ENCODE measurements at places on chromosomes 5 and 9.

DNA sequence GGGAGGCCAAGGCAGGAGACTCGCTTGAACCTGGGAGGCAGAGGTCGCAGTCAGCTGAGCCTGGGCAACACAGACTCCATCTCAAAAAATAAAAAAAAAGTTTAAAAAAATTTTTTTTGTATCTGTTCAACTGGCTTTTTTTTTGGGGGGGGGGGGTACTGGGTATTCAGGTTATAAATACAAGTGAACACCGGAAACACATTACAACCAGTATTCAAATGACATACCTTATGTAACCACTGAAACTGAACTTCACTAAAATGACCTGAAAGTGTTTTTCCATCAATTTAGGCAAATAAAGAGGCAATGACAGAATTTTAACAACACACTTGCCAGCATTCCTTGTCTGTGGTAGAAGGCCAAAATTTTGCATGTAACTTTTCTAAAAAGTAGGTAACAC, 33.5 kb downstream of the STRBP start:
- DNase-seq: no peak

GRCh38 chr9:70534471-70534870, 120.0 kb upstream of the KLF9 start:
- no peak for DNase-seq

GRCh38 chr9:126693428-126693944, 79.8 kb downstream of the LMX1B start:
- no peak for DNase-seq

GRCh38 chr9:32550562-32551275, 1.4 kb upstream of the SMIM27 start:
- peak; percentile 83 for DNase-seq
